ENCODE measurements at places on chromosomes 7 and 10. TPM values are rescaled to one million over a fixed set of nuclear protein-coding genes. Genes with fewer than 3 reads are reported as not detected.

DNA sequence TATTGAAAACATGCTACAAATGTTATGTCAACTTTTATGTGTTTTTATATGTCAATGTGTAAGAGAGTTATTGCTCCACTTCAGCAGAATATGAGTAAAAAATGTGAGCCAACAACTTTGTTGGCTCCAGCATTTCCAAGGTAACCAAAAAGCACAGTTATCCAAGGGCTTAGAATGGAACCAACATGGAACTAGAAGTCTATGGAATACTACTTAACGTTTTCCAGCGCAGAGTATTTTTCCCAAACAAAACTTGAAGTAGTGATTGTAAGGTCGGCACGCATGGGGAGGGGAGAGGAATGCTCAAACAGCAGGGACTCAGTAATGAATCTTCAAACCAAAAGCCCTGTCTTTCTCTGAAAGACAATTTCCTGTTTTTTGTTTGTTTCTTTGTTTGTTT is 45.0 kb upstream of the TSPAN13 start:
- H3K27me3 ChIP-seq, result no peaks in the 10 kb centered on the region
- H3K27ac ChIP-seq, result no peak overlapping the region
- no peak for DNase-seq
- H3K36me3 ChIP-seq, result peaks cover 6% of the 10 kb centered on the region
- no peaks in the 10 kb centered on the region for H3K4me1 ChIP-seq

DNA sequence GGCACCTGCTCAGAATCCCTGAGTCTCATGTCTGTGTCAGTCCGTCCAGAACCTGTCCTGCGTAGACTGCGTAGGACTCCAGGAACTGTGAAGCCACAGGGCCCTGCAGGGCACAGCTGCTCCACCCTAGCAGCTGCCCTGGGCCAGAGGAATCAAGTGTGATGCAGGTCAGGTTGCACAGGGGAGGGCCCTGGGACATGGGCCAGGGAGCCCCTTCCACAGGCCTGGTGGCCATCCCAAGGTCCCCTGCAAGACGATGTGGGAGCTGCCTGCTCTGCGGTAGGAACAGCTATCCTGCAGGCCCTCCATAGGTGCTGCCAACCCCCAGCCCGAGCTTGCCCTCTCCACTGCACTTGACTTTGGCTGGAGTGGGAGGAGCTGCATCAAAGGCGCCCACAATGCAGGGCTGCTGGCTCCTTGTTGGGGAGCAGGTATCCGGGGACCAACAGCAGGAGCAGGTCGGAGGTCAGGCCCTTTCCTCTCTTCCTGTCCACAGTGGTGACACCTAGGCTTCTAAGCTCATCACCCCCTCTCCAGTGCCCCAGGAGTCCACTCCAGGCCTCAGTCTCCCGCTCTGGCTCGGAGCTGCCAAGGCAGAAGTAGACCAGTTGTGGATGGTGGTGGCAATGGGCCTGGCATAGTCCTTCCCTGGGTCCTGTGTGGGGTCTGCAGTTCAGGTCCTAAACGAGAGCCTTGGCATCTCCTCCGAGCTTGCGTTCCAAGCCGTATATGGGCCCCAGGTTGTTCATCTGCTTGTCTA is 149.1 kb downstream of the MAPK8 start:
- H3K4me1 ChIP-seq, result peaks cover 17% of the 10 kb centered on the region
- no peaks in the 10 kb centered on the region for H3K27me3 ChIP-seq
- H3K27ac ChIP-seq, result no peak overlapping the region
- H3K36me3 ChIP-seq, result no peaks in the 10 kb centered on the region

The GHRHR gene
- total RNA-seq, result not detected

The GPR26 gene
- not detected for total RNA-seq
